ENCODE measurements at places on chromosomes 1 and 21.

DNA sequence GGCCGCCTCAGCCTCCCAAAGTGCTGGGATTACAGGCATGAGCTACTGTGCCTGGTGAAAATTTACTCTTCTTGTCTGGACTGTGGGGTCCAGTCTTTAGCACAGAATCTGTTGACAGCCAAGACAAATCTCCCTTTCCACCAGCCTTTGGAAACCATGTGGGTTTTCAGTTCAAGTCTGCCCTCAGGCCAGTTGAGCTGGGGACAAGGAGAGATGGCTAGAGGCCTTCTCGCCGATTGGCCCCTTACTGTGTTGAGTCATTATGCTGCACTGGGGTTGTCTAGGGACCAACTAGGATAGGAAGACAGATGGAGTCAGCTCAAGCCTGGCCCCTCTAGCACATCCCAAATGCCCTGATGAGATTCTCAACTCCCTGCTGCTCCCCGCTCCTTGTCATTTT lies 8.6 kb upstream of the NKAIN1 start:
- no peak for DNase-seq

GRCh38 chr1:147225193-147225730 lies at the start of gene FMO5:
Gene FMO5 (minus strand): TSS chr1:147225339. CDS start chr1:147225029, 310 bp downstream.
- peak; percentile 50 for DNase-seq

GRCh38 chr1:78370779-78371482 lies 119.8 kb upstream of the PTGFR start:
- DNase-seq, result peak; percentile 88

- DNase-seq, result no peak
Measured at GRCh38 chr1:68745451-68745850, 248.6 kb upstream of the DEPDC1 start.

- DNase-seq, result no peak
Measured at GRCh38 chr1:215330426-215330825, 236.7 kb upstream of the KCTD3 start.

GRCh38 chr1:104266612-104267011 lies 516.9 kb downstream of the AMY1C start:
- no peak for DNase-seq

GRCh38 chr1:71862756-71863155 lies 419.6 kb downstream of the NEGR1 start:
- DNase-seq, result peak; percentile 42

DNA sequence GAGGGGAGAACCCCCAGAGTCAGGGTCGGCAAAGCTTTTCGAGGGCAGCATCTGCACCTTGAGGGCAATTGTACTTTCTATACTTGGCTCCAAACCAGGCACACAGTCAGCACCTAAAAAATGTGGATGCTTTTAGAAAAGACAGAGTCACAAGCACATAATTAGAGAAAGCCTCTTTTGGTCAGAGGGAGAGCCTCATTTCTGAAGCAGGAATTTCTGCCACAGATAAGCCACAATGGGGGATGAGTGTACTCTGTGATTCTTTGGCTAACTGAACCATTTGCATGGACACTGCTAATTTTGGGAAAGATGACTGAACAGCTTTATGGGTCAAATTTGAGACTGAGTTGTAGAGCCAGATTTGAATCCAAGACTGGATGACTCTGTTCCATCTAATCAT lies 635.7 kb downstream of the KIF26B start:
- DNase-seq, result peak; percentile 75

GRCh38 chr21:45866551-45866950 lies 115.0 kb upstream of the COL6A1 start:
- no peak for DNase-seq

- DNase-seq, result no peak
Measured at GRCh38 chr1:24594328-24594598, 38.4 kb downstream of the NCMAP start.

DNA sequence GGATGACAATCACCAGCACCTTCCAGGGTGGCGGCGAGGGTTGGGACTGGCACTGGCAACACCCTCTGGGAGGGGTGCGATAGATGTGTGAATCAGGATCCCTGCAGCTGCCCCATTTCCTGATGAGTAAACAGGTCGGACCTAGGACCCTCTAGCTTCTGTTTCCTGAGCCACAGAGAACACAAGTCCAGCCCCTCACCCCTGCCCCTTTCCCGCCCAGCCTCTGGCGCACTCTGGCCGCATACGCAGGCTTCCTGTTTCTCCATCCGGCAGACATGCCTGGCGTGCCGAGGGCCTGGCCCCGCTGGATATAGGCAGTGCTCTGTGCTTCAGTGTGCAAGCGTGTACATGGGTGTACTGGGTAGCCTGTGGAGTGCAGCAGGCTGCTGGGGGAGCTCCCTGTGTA lies 4.6 kb downstream of the PEAR1 start:
- DNase-seq, result peak; percentile 76

DNA sequence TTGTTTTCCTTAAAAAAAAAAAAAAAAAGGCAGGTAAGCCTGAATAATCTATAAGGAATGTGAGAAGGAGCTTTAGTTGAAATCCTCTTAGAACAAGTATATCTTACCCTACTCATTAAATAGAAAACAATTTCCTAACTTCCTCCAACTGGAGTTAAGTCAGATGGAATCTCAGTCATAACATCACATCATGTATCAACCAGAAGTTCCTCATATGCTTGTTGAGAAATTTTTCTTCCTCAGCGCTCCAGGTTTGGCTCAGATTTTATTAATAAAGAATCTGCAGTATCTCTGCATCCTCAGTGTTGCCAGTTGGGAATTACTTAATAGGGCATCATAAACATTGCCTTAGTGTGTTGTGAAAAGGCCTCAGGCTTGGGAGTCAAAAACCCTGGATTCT lies 37.6 kb downstream of the DUSP10 start:
- DNase-seq, result no peak

GRCh38 chr1:208542309-208542708 lies 298.1 kb upstream of the PLXNA2 start:
- no peak for DNase-seq

GRCh38 chr1:30575066-30575465 lies 148.3 kb downstream of the MATN1 start:
- no peak for DNase-seq

- DNase-seq, result no peak
Measured at GRCh38 chr21:34650861-34651431, 17.8 kb upstream of the CLIC6 start.

- no peak for DNase-seq
Measured at GRCh38 chr1:162351246-162351842, 25.3 kb downstream of the SPATA46 start.

GRCh38 chr1:103111926-103112325 lies 3.6 kb upstream of the COL11A1 start:
- DNase-seq, result peak; percentile 66

- no peak for DNase-seq
Measured at GRCh38 chr1:106944721-106945120, 111.8 kb upstream of the PRMT6 start.

DNA sequence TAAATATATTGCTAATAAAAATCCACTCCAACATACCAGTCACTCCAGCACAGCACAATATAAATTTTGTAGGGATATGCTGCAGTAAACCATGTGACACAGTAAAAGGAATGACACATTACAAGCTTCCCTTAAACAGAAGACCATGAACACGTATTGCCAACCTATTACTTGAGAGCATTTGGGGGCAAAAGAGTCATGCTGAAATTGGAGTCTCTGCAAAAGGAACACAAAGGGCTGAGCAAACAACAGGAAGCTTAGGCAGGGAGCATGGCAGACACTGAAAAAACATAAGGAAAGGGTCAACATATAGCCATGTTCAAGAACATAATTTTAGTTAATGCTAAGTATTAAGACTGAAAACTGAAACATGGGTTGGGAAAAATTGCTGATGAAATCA lies 214.5 kb downstream of the SMYD3 start:
- DNase-seq, result no peak

- DNase-seq, result no peak
Measured at GRCh38 chr1:94675373-94675772, 133.8 kb upstream of the F3 start.

- DNase-seq, result no peak
Measured at GRCh38 chr21:41183575-41183974, 15.6 kb downstream of the BACE2 start.

DNA sequence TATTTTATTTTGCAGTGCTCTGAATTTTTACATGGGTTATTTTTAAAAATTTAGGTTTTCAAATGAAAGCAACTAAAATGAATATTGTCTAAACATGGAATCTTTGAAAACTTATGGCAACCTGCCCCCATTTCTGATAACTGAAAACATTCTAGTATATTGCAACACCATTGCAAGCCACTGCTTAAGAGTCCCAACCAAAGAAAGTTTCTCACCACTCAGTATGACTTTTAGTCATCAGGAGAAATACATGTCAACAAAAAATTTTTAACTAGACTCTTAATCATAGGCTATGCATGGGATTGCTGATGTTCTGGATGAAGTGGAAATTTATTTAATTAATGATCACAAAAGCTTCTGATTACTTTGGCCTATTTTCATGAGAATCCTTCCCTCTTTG lies 112.1 kb downstream of the TNFSF18 start:
- peak; percentile 61 for DNase-seq

DNA sequence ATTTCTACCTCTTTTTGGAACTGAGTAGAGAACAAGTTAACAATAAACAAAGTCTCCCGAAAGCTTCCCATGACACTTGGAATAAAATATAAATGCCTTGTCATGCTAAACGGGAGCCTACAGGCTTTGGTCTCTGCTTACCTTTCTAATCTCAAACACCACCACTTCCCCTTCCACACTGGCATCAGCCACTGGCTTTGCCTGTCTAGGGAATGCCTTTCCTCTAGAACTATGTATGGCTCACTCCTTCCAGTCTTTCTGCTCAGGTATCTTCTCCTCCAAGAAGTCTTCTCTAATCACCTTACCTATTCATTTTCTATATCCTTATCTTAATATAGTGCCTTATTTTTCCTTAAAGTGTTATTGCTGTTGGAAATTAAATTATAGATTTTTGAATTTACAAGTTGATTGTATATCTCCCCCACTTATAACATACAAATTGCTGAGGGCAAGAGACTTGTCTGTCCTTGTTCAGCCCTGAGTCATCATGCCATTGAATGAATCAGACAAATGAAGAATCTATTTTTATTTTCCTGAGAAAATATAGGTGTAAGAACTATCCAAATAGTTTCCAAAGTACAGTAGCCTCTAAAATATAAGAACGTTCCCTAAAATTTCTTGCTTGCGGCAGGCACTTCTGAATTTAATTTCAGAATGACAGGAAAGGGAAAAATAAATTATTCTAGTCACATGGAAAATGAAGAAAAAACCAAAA lies 119.2 kb downstream of the TM2D1 start:
- DNase-seq, result peak; percentile 69

- no peak for DNase-seq
Measured at GRCh38 chr1:7478142-7478790, 292.8 kb upstream of the VAMP3 start.

GRCh38 chr21:45418301-45419071 lies 13.5 kb downstream of the COL18A1 start:
- DNase-seq, result no peak

DNA sequence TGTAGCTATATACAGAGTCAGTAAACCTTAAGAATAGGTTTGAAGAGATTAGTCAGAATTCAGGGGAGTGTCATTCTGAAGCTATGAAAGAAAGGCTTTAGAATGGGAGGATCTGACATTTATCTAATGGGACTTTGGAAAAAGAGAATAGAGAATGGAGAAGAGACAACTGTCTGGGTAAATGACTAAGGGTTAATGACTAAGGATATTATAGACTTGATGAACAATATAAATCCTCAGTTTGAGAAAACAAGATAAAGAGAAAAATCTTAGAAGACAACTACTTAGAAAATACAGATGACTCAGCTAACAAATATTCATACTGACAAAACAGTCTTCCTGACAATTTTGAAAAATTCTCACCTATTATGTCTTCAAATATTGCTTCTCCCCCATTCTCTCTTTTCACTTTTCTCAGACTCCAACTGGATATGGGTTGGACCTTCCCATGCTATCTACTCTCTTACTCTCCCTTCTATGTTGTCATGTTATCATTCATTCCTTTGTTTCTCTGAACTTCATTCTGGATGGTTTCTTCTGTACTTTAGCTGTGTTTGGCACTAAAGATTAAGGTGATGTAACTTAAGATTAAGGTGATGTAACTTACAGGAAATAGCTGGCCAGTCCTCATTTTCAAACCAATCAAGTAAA lies 20.4 kb downstream of the SLC16A1 start:
- peak; percentile 69 for DNase-seq

- no peak for DNase-seq
Measured at GRCh38 chr1:237857455-237857854, 33.3 kb downstream of the ZP4 start.

DNA sequence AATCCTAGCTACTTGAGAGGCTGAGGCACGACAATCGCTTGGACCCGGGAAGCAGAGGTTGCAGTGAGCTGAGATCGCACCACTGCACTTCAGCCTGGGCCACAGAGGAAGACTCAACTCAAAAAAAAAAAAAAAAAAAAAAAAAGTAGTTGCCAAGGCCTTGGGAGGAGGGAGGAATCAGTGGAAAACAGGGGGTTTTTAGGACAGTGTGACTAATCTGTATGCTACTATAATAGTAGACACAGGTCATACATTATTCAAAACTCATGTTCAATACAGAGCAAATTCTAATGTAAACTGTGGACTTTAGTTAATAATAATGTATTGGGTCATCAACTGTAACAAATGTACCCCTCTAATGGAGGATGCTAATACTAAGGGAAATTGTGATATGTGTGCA lies 51.7 kb upstream of the CTPS1 start:
- DNase-seq, result no peak

DNA sequence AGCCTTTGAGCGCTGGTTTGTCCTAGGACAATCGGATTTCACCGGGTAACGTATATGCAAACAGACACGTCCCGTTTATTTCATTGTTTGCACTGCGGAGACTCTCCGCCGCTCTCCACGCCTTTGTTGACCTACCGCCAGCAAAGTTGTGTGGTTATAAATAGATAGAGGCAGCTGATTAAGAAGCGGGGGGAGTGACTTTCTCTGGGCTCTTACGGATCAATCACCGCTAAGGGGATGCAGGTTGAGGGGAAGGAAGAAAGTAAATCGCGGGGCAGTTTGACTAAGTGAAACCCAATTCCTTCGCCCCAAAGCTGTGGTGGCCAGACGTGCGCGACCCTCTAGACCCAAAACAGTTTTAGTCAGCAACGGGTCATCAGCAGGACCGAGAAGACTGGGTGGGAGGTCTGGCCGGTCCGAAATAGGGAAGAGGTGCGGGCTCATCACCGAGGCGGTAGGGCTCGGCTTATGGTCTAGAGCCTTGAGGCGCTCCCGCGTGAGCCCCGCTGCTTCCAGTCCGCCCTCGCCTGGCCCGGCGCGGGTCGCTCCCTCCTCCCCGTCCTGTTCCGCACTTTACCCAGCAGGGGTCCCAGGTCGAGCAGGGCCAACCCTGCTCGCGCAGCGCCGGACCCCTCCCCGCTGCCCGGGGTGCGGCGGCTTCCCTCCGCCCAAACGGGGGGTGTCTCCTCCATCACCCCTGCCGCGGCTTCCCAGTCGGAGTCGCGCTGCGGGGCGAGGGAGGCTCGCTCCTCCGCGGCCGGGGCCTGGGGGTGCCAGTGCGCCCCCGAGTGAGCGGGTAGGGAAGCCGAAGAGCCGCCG lies 120.8 kb upstream of the RRP15 start:
- DNase-seq, result peak; percentile 16

- peak; percentile 82 for DNase-seq
Measured at GRCh38 chr1:164611754-164612642, 53.0 kb downstream of the PBX1 start.

GRCh38 chr1:147641291-147641690 lies 29.0 kb downstream of the ACP6 start:
- no peak for DNase-seq

Data from fibroblast of skin of back (primary cell).